H4 (cell line): ENCODE measurements at places on chromosomes 6 and 20.

GRCh38 chr6:13873288-13874190, 51.2 kb upstream of the RNF182 start:
- peak; percentile 53 for DNase-seq

GRCh38 chr6:12318749-12319148, 28.6 kb downstream of the EDN1 start:
- no peak for DNase-seq

DNA sequence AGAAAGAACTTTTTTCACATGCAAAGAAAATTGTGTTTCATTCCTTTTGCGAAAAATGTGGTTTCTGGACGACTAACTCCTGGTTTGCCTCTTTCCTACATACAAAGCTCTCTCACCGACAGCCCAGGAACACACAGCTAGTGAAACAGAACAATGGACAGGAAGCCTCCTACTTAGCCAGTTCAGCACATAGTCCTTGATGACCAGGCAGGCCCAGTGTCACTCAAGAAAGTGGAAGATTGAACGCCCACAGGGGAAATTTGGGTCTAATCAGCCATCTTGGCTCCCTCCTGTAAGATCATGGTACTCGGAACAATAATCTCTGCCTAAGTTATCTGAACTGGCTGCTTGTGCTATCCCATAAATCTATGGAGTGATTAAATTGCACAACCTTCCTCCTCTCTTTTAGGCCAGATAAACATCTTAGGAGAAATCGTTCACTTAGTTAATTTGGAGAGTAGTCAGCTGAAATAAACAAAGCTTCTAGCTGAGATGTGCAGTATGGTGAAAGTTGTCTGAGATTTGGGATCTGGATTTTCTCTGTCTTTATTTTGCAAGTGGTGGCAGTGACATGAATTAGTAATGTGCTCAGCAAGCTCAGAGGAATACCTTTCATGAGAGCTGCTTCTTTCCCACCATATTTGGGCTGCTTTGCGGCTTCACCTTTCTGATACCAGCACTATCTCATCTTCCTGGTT, 147.0 kb downstream of the MTFR2 start:
- DNase-seq, result no peak

- DNase-seq, result no peak
Observed at GRCh38 chr20:38180781-38181180, 15.7 kb upstream of the TGM2 start.

DNA sequence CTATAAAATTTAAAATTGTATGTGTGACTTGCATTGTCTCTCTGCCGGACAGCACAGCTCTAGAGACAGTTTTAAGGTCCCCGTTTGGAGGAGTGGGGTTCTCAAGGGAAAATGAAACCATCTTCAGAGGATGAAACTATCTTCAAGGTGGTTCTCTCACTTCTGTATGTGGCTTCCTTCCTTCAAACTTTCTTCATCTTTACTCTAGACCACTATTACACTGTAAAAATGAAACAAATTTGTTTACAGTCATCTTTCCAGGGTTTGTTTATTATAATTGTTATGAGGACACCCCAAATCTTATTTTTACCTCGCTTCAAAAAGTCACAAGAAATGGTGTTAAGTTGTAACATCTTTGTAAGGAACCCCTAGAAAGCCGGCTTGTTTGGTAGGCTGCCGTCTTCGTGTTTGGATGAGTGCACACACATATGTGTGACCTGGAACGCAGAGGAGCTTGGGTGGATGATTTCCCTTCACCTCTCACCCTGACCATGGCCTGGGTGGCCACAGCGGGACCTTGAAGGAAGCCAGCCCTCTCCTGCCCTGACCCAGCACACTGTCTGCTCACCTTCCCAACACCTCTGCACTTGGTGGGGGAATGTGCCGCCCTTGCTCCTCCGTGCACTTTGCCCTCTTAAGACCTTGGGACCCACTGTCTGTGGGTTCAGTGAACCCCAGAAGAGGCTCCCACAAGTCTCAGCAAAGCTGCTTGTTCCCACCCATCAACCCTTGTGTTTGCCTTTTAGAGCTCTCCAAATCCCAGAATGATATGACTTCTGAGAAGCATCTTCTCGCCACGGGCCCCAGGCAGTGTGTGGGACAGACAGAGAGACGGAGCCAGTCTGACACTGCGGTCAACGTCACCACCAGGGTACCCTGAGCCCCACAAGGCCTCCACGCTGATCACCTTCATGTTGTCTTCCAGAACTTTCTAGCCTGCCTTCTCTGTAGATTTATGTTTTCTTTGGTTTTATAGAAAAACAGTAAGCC, 67.8 kb downstream of the SYTL3 start:
- DNase-seq, result no peak

GRCh38 chr6:108644252-108644651, 83.5 kb downstream of the FOXO3 start:
- no peak for DNase-seq

GRCh38 chr20:62500237-62500864, 24.6 kb upstream of the GATA5 start:
- DNase-seq, result peak; percentile 38

- DNase-seq, result no peak
Observed at GRCh38 chr6:156164701-156165452, 612.3 kb upstream of the ARID1B start.

DNA sequence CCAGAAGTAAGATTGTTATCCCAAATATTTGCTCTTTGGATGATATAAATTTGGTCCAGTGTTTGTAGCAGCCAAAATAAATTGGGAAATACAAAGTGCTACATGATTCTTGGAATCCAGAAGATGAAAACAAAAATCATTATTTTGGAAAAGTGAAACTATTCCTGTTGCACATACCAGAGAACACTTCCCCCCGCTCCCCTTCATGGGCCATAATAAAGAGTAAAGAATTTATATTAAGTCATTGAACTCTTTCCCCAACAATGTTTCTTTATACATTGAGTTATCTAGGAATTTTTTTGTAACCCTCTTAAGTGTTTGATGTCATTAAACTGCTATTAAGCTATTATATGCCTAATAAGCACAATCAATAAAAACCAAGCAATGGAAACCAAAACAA, 490.4 kb upstream of the HS3ST5 start:
- DNase-seq, result no peak

DNA sequence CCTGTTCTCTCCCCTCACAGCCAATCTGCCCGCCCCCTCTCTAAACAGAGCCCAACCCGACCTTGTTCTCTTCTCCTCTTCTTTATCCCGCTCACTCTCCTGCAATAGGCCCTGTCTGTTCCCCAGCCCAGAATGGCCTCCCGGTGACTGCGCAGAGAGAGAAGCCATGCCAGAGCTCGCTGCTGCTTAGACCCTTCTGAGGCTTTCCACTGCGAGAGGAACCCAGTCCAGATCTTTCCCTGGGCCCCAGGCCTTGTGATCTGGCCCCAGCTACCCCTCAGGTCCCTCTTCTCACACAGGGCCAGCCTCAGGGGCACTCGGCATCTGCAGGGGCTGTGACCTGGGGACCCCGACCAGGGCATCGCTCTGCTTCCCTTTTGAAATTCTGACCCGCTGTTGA, 58.1 kb downstream of the TMEM242 start:
- no peak for DNase-seq

- no peak for DNase-seq
Observed at GRCh38 chr6:110183292-110183885, 3.2 kb downstream of the CDC40 start.

DNA sequence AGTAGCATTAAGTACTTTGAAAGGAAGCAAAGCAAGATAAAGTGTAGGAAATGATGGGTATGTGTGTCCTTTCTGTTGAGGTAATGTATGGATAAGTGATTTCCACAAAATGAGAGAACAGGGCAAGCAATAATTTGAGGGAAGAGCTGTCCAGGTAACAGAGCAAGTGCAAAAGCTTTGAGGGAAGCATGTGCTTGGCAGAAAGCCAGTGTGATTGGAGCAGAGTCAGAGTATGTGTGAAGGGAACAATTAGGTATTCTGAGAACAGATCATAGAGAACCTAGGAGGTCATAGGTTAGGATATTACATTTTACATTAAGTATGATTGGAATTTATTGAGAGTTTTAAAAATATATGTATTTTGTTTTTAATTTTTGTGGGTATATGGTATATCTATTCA, 30.2 kb upstream of the MAN1A1 start:
- DNase-seq, result no peak

DNA sequence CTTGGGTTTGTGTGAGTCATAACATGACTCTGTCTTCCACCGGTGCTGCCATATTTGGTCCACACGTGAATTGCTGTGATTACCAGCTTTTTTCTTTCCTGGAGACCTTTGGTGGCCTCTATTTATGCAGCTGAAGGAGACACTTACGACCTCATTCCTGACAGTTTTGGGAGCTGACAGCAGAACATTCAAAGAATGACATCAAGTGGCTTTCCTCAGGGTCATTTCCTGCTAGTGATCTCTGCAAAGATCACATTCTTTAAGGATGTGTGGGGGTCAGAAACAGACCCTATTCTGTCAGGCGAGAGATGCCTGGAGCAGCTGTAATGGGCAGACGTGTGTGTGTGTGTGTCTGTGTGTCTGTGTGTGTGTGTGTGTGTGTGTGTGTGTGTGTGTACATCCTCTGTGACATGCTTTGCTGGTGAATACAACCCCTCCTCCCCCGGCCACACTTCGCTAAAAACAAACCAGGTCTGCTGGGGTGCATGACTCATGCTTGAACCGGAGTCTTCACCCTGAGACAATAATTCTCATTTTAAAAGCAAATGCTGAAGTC, 115.6 kb downstream of the TMEM170B start:
- peak; percentile 81 for DNase-seq

GRCh38 chr6:21423106-21423854, 170.3 kb upstream of the SOX4 start:
- DNase-seq, result no peak

DNA sequence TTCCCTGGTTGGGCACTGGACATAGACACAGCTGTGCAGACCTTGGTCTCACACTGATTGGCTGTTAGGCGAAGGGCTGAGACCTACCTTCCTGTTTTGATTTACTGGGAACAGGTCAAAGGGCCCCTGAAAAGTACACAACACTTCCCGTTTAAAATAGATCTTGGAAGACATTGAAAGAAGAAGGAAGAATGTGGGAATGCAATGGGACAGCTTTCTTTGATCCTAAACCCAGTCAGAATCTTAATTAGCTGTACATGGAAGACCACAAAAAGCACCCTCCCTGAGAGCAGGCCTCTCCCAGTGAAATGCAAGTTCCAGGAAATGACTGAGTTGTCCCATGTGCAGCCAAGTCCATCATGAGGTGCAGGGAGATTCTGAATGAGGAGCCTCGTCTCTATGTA, 83.6 kb upstream of the EXOC2 start:
- DNase-seq, result no peak

DNA sequence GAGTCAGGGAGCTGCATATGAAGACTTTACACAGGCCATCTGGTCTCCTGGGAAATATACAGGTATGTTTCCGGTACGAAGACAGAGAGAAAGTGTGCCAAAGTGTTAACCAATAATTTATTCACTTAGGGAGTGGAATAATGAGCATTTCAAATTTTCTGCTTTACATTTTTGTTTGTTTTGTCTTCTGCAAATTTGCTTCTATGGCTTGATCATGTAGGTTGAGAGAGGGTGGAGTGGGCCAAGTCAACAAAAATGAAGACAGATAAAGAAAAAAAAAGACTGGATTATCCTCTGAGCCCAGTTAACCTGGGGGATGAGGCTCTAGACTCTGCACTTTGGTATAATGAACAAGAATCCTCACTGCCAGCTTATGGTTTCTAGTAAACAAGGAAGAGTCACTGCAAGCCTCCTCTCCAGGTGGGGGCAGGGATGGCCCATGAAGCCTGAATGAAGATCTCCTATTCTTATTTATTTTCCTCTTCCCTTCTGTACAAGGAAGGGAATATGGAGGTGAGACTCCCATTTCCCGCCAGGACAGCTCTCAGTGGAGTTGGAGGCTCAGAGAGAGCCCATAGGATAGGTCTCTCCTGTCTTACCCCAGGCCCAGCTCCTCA, 37.7 kb downstream of the KCNK17 start:
- no peak for DNase-seq

GRCh38 chr6:69784595-69785377, 12.0 kb downstream of the LMBRD1 start:
- DNase-seq, result no peak

- DNase-seq, result no peak
Observed at GRCh38 chr6:5667737-5668136, 339.0 kb downstream of the NRN1 start.

DNA sequence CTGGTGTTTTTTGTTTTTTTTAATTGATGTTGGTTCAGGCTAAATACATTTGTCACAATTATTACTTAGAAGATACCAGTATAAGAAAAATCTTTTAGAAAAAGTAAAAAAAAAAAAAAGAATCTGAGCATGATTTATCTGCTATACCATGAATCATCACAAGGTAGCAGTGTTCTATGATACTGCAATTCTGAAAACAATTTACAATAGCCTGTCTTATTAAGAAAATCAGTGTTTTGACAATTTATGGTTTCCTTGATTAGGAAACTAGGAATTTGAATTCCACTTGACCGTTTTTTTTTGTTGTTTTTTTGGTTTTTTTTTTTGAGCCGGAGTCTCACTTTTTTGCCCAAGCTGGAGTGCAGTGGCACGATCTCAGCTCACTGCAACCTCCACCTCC, 9.3 kb upstream of the MAK start:
- no peak for DNase-seq

DNA sequence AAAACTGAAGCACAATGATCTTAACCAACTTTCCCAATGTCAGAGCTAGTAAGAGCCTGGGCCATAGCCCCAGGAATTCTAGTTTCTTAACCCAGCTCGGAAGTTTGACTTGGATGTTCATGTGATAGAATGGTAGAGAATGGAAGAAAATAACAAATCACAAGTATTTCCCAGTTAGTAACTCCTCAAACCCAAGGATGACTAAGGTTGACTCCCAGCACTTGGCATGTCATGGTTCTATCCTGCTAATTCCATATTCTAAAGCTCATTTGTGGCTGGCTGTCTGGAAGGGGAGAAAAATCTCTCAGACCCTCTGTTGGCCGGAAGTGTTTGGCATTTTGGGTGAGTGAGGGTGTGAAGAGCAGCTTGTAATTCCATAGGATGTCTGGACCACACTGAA, 248.7 kb downstream of the RFPL4B start:
- no peak for DNase-seq

- no peak for DNase-seq
Observed at GRCh38 chr6:49336514-49337131, 126.4 kb downstream of the MMUT start.

DNA sequence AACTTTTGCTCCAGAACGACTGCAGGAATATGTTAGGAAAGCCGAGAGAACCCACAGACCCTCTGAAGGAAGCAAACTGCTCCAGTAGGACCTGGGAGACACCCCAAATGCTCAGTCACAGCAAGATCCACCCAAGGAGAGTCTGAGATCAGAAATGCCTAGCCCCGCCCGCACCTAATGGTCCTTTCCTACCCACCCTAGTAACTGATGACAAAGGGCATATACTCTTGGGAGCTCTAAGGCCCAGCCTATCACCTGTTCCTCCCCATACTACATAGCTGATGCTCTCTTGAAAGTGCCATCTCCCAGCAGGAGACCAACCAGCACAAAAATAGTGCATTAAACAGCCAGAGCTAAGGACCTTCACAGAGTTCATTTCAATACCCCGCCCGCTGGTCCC, 67.6 kb downstream of the CD2AP start:
- no peak for DNase-seq

- DNase-seq, result no peak
Observed at GRCh38 chr6:112441607-112442006, 94.5 kb downstream of the RFPL4B start.
